ENCODE measurements at places on chromosomes 13 and 19.

DNA sequence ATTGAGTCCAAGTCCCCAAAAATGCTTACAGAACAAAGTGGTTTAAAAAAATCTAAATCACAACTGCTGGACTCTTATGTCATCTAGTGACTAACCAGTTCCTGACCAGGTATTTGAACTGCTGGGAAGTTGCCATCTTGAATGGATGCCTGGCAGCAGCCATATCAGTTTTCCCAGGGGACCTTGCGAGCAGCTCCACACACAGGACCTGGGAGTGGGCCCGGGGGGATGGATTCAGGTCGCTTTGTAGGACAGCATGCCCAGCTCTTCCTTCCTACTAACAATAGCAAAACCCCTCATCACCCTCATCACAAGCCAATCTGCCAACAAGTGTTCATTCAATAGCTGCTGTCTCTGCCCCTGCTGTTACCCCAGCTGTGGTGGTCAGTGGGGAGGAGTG lies 65.3 kb downstream of the KCTD15 start:
- DNase-seq: no peak

DNA sequence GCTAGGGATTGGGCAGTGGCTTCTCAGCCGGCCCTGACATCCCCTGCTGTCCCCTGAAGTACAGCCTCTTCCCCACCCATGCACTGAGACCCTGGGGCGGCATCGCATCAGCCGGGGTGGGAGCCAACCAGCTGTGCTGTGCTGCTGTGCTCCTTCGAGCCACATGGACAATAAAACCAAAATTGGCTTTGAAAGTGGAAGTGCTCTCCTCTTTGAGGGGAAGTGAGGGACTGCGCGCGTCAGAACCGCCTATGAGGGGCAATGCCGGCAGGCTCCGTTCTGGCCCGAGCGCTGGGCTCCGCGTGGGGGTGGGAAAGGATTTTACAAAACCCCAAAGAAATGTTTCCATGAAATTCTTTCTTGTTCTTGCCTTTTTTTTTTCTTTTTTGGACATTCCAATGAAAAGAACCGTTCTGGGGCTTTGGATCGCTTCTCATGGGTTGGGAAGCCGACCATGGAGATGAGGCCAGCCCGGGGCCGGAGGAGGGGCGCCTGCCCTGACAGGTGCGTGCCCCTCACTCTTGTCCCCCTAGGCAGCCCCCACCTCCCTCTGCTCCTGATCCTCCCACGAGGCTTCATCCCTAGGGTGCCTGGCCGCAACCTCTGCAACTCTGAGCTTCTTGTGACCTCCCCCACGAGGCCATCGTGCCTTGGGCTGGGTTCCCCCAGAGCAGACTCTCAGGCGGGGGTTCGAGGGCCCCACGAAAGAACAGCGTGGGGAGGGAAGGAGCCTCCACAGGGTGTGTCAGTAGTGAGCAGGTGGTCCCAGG lies 22.6 kb downstream of the KLHL26 start:
- DNase-seq: peak; percentile 92

DNA sequence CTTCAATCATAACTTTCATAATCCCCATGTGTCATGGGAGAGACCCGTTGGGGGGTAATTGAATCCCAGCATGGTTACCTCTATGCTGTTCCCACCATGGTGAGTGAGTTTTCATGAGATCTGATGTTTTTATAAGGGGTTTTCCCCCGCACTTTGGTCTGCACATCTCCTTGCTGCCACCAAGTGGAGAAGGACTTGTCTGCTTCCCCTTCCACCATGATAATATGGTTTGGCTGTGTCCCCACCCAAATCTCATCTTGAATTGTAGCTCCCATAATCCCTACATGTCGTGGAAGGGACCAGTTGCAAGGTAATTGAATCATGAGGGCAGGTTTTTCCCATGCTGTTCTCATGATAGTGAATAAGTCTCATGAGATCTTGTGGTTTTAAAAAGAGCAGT lies 524.9 kb downstream of the SLITRK5 start:
- no peak for DNase-seq

- DNase-seq: no peak
Observed at GRCh38 chr13:98240974-98241373, 63.9 kb upstream of the RNF113B start.

GRCh38 chr13:68099631-68100030 lies 869.5 kb upstream of the PCDH9 start:
- peak; percentile 7 for DNase-seq

DNA sequence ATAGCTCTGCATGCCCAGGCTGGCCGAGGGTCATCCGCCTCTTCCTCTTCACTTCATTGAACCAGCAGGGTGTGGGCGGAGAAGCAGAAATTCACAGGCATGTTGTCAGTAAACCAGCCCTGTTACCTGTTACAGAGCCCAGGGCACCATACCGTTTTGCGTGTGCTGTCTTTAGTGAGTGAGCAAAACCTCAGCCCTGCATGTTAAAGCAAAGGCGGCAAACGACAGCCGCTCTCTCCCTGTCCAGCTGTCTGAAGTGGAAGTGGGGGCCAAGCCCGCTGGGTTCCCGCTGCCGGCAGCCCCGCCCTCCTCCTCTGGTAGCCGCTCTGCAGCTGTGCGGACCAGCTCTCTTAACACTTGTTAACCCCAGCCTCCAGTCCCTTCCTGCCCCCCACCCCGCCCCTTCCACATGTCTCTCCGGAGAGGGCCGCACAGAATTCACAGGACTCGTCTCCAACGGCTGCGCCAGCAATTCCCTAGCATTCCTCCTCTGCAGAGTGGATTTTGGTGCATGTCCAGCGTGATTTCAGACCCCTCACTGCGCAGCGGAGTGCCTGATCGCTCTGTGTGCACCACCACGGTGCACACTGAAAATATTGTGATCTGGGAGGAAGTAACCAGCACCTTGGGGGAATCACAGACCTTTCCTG lies 12.7 kb downstream of the KLHL26 start:
- DNase-seq: peak; percentile 95
